ENCODE measurements at places on chromosomes 5 and 9.

GRCh38 chr5:151107084-151107483 is 26.2 kb upstream of the TNIP1 start:
- no peak for DNase-seq

GRCh38 chr9:25960178-25960577 is 281.9 kb upstream of the TUSC1 start:
- DNase-seq: no peak

DNA sequence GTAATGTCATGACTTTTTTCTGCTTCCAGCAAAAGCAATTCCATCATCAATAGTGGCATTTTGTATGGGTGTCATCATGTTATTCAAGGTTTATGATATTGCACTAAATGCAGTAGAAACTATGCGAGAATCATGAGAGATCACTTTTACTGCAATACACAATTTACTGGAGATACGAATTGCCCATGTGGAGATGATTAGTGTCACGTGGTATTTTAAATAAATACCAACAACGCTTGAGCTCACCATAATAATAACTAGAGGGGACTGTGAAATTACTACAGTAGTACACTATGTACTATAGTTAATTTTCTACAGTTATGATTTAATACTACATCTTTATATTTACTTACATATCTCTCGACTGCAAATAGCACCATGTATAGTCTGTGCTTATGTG is 49.7 kb downstream of the FAM174A start:
- no peak for DNase-seq

DNA sequence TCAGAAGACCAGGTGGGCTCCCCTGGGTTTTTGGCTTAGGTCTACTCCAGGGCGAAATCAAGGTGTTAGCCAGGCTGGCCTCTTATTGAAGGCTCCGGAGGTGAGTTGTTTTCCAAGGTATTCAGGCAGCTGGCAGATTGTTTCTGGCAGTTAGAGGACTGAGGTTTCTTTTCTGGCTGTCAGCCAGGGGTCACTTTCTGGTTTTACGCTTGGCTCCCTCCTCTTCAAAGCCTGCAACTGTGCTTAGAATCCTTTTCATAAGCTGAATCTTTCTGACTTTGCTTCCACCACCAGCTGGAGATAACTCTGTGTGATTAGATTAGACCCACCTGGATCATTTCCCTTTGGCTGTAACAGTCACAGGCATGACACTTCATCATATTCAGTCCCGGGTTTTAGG is 24.6 kb downstream of the RFK start:
- no peak for DNase-seq

GRCh38 chr5:135600152-135600570 is 21.4 kb upstream of the CXCL14 start:
- DNase-seq: no peak

- DNase-seq: no peak
Observed at GRCh38 chr5:125463466-125464092, 717.1 kb upstream of the ZNF608 start.

- no peak for DNase-seq
Observed at GRCh38 chr5:107196500-107197059, 474.2 kb downstream of the EFNA5 start.

GRCh38 chr5:89534331-89534730 is 651.3 kb upstream of the MEF2C start:
- no peak for DNase-seq

GRCh38 chr9:86577420-86578333 is 223.5 kb upstream of the TUT7 start:
- no peak for DNase-seq

DNA sequence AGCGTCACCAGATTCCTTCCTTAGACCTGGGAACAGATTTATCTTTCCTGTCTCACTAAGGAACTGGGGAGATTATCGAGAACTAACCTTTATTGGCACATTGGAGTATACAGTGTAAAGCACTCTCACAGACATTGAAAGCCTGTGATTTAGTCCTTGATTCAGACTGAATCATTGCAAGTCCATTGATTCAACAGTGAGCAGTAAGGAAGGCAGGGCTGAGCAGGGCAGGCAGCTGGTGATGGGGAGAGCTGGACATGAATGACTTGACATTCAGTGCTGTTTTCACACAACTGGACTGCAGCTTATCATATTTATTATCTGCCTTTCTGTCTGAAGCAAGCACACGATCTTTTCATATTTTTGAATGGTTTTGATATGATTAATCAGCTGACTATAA is 16.2 kb downstream of the ISOC1 start:
- no peak for DNase-seq
